CD4-positive, alpha-beta T cell treated with Interleukin-4 for 4 hours (primary cell): ENCODE measurements at places on chromosomes 5 and 9.

DNA sequence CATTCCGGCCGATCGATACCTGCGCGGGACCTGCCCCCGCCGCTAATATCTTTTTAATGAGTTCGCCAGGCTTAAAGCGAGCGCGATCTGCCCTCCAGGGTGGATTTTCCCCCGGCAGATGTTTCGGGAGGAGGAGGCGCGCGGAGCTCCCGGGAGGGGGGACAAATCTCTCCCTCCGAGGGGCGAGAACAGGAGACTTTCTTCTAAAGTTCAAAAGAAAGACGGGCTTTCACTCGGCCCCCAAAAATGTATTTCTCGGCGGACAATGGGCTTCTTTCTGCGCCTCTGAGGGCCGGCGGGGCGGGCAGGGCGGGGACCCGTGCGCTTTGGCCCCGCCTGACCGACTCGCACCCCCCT, 4.1 kb upstream of the PRDM12 start:
- DNase-seq = no peak

GRCh38 chr9:133321411-133321935, 14.5 kb downstream of the SURF6 start:
- DNase-seq = no peak

DNA sequence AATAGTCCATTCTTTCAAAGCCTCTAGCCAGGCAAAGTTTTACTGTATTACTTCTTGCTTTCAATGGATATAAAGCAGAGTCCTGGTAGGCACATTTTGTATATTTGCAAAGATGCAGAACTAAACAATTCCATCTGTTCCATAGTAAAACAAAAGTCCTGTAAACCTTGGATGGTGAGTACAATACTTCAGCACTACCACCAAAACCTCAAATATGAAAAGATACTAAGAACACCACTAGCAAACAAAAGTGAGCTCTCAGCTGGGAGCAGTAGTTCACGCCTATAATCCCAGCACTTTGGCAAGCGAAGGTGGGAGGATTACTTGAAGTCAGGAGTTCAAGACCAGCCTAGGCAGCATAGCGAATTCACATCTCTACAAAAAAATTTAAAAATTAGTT, 195.0 kb downstream of the MSX2 start:
- no peak for DNase-seq

DNA sequence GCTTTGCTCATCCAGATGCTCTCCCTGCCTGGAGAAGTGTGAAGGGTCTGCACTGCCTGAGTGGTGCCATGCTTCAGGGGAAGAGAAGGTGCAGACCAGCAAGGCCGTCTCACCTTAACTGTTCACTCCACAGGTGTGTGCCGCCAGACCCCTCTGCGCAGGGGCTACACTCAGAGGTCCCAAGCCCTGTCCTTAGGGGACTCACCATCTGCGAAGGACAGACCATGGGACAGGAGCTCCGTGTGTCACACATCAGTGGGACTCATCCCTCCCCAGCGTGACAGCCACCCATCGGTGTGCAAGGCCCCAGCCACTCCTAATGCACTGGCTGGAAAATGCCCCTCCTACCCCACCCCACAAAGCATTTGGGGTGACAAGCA, 142.9 kb downstream of the OLFM1 start:
- DNase-seq = no peak

DNA sequence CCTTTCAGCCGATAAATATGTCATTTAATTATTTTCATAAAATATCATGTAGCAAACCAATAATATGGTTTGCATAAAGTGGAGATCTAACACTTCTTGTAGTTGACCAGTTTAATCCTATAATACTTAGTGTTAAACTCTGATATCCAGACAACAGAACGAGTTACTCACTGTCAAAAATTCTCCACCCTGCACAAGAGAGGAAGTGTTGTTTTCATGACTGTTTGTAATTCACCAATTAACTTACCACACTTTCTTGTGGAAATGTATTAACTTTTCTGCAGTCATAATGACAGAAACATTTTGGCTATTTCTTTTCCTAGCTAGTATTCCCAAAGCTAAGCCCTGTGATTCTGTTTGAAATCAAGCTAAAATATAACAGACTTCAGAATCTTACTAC, 555.3 kb upstream of the FTMT start:
- DNase-seq = no peak

GRCh38 chr9:36056896-36057295, 20.2 kb downstream of the RECK start:
- no peak for DNase-seq
